ENCODE measurements at places on chromosomes 5 and 9. TPM values are rescaled to one million over a fixed set of nuclear protein-coding genes. Genes with fewer than 3 reads are reported as not detected.
A peak's percentile ranks its signal among the peaks of the same experiment; 100 is the strongest.

Gene PCDH12
- total RNA-seq, result 0.17 TPM

Gene MEIKIN
- not detected for total RNA-seq

Gene ZBTB34
- total RNA-seq, result 15.9 TPM

Gene SYK
- 5.6 TPM for total RNA-seq

Gene CBY3
- 1.4 TPM for total RNA-seq

Gene IRGM
- total RNA-seq, result not detected

Gene HTR4
- not detected for total RNA-seq

Gene SH3GL2
- total RNA-seq, result 4.9 TPM

Gene RAB3C
- total RNA-seq, result 18.3 TPM

DNA sequence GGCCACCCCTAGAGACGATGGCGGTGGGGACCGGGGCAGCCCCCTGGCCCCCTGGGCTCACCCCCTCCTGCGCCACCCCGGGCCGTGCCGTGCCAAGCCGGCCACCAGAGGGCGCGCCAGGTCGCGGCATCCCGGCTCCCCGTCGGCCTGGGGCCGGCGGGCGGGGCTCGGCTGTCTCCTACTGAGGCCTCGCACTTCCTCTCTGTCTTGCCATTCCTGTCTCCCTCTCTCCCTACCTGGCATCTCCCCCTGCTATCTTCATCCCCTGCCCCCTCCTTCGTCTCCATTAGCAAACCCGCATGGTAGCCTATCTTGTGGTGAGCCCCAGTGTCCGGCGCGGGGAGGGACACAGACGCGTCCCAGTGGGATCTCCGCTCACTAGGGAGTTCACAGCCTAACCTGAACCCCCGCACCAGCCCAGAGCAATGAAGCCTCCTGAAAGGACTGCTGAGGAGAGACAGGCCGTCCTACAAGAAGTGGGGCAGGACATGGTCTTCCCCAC is 29.8 kb upstream of the FABP6 start:
- no peak overlapping the region for H3K27ac ChIP-seq
- H3K4me3 ChIP-seq, result peak overlapping the region; percentile 5
- peaks cover 15% of the 10 kb centered on the region for H3K4me1 ChIP-seq
- no peaks in the 10 kb centered on the region for H3K27me3 ChIP-seq
- no peaks in the 10 kb centered on the region for H3K36me3 ChIP-seq

- no peak overlapping the region for H3K4me3 ChIP-seq
- no peak for DNase-seq
- no peaks in the 10 kb centered on the region for H3K27me3 ChIP-seq
- H3K27ac ChIP-seq, result no peak overlapping the region
- no peaks in the 10 kb centered on the region for H3K4me1 ChIP-seq
Observed at GRCh38 chr5:54845567-54845941, 139.8 kb downstream of the ESM1 start.

DNA sequence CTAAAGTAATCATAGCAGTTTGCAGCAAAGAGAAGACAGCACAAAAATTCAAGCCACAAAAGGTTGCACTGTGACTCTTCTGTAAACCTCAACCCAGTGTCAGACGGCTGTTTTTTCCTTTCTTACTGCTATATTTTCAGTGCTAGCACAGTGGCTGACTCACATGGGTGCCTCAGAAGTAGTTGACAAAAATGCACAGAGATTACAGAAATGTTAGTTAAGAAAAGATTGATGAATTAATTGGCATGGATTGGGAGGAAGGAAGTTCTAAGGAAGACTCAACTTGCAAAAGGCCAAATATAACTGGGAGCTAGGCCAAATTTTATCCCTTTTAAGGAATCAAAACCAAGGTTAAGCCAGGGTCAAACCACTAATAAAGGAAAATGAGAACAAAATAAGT is 43.7 kb upstream of the ITGA1 start:
- no peaks in the 10 kb centered on the region for H3K36me3 ChIP-seq
- DNase-seq, result no peak
- no peak overlapping the region for H3K27ac ChIP-seq
- H3K4me3 ChIP-seq, result no peak overlapping the region
- no peaks in the 10 kb centered on the region for H3K27me3 ChIP-seq

DNA sequence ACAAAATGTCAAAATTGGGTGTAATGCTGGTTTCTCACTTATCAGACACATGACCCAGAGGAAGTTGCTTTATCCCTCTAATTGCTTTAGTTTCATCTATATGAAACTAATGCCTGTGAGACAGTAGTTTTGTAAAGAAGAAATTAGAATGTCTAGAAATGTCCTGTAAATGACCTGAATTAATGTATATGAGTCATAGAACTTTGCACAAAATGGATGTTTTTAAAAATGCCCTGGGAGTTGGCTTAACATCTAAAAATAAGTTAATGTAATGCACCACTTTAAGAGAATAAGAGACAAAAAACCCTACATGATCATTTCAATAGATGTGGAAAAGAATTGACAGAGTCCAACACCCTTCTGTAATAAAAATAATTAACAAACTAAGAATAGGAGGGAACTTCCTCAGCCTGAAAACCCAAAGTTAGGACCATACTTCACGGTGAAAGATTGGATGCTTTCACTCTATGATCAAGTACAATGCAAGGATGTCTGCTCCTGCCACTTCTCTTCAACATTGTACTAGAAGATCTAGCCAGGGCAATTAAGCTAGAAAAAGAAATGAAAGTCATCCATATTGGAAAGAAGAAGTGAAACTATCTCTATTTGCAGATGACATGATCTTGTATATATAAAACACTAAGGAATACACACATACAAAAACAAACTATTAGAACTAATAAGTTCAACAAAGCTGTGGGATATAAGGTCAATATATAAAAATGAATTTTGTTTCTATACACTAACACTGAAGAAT is 117.9 kb downstream of the MELK start:
- H3K36me3 ChIP-seq, result no peaks in the 10 kb centered on the region
- no peaks in the 10 kb centered on the region for H3K4me1 ChIP-seq
- DNase-seq, result no peak
- no peaks in the 10 kb centered on the region for H3K27me3 ChIP-seq
- H3K4me3 ChIP-seq, result no peak overlapping the region
- no peak overlapping the region for H3K27ac ChIP-seq

DNA sequence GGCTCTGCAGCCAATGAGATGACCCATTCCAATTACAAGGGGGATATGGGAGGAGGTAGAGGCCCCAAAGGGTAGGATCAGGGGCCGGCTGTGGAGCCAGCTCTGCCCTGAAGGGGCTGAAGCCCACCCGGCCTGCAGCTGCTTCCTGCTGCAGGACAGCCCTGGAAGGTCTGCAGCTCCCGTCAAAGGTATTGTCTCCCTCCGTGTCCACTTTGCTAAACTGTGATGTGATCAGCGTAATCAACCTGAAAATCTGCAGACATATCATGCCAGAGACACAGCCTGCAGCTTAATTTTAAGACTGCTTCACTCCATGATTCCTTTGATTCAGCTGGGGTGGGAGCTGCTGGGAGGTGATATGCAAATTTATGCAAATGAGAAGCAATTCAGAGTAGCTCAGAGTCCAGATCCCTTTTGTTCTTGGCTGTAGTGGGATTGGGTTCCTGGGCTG is 90.7 kb downstream of the GADD45G start:
- H3K4me3 ChIP-seq, result peak overlapping the region; percentile 9
- H3K27me3 ChIP-seq, result no peaks in the 10 kb centered on the region
- no peak for DNase-seq
- no peak overlapping the region for H3K27ac ChIP-seq

- H3K27me3 ChIP-seq, result no peaks in the 10 kb centered on the region
- no peak for DNase-seq
- H3K27ac ChIP-seq, result no peak overlapping the region
- no peaks in the 10 kb centered on the region for H3K36me3 ChIP-seq
- peaks cover 11% of the 10 kb centered on the region for H3K4me1 ChIP-seq
Observed at GRCh38 chr5:79499640-79500273, 14.2 kb downstream of the HOMER1 start.

- no peaks in the 10 kb centered on the region for H3K36me3 ChIP-seq
- no peak overlapping the region for H3K27ac ChIP-seq
- H3K4me3 ChIP-seq, result no peak overlapping the region
- peaks cover 2% of the 10 kb centered on the region for H3K4me1 ChIP-seq
Observed at GRCh38 chr5:107570805-107571531, 99.8 kb downstream of the EFNA5 start.

DNA sequence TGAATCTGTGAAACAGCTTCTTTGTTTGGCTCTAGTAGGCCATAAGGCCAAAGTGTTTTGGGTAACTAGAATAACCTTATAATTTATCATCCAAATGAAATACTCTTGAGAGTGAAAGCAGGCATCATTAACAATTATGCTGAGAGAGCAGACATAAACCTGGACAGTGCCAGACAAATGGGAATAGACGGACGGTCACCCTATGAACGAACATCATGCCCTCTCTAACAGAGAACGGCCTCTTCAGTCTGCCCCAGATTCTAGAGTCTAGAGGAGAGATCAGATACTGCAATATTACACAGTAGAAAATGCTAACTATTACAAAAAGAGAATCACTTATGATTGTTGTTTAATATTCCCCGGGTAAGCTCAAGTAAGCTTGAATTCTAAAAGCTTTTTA is 68.5 kb downstream of the APBA1 start:
- H3K27ac ChIP-seq, result no peak overlapping the region
- no peak for DNase-seq
- H3K4me3 ChIP-seq, result no peak overlapping the region
- no peaks in the 10 kb centered on the region for H3K27me3 ChIP-seq
- no peaks in the 10 kb centered on the region for H3K4me1 ChIP-seq
- no peaks in the 10 kb centered on the region for H3K36me3 ChIP-seq

- no peak for DNase-seq
- H3K4me1 ChIP-seq, result no peaks in the 10 kb centered on the region
- H3K4me3 ChIP-seq, result no peak overlapping the region
- no peaks in the 10 kb centered on the region for H3K36me3 ChIP-seq
- H3K27me3 ChIP-seq, result peaks cover 2% of the 10 kb centered on the region
Observed at GRCh38 chr5:82332886-82333615, 54.9 kb upstream of the RPS23 start.

GRCh38 chr9:14087576-14087975 is 226.4 kb downstream of the NFIB start:
- no peak for DNase-seq
- H3K4me1 ChIP-seq, result peaks cover 3% of the 10 kb centered on the region

DNA sequence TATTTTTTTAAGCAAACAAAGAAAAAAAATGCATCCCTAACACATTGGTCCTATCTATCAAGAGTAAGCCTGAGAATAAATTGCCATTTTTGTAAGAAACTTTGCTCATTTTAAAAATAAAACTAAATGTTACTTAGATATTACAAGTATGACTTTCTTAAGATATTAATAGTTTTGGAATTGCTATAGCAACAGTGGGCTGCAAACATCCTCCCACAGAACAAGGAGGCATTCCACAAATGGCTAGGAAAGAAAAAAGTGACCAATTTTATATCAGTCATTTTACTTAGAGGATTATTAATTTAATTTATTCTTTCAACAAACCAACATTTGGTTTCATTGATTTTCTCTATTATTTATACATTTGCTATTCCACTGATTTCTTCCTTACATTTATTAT is 63.7 kb downstream of the LURAP1L start:
- DNase-seq, result no peak
- H3K27me3 ChIP-seq, result no peaks in the 10 kb centered on the region
- no peak overlapping the region for H3K27ac ChIP-seq
- no peaks in the 10 kb centered on the region for H3K4me1 ChIP-seq
- no peaks in the 10 kb centered on the region for H3K36me3 ChIP-seq
- H3K4me3 ChIP-seq, result no peak overlapping the region

DNA sequence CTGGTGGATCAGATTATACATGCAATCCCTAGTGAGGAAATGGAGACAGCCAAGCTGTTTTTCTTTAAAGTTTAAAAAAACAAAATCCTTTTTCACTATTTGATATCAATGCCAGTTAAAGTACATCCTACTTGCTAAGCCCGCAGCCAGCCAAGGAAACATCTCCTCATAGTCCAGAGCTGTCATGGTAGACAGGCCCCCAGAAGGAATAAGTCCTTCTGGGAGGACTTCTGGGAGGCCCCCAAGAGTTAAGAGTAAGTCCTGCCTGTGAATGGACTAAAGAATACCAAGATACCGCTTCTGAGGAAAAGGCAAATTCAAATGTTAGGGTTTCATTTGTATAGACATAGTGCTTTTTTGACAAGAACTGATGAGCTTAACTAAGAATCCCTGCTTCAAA is 38.3 kb downstream of the MOCS2 start:
- H3K27ac ChIP-seq, result no peak overlapping the region
- no peaks in the 10 kb centered on the region for H3K4me1 ChIP-seq
- H3K4me3 ChIP-seq, result no peak overlapping the region
- H3K27me3 ChIP-seq, result no peaks in the 10 kb centered on the region
- H3K36me3 ChIP-seq, result peaks cover 6% of the 10 kb centered on the region

DNA sequence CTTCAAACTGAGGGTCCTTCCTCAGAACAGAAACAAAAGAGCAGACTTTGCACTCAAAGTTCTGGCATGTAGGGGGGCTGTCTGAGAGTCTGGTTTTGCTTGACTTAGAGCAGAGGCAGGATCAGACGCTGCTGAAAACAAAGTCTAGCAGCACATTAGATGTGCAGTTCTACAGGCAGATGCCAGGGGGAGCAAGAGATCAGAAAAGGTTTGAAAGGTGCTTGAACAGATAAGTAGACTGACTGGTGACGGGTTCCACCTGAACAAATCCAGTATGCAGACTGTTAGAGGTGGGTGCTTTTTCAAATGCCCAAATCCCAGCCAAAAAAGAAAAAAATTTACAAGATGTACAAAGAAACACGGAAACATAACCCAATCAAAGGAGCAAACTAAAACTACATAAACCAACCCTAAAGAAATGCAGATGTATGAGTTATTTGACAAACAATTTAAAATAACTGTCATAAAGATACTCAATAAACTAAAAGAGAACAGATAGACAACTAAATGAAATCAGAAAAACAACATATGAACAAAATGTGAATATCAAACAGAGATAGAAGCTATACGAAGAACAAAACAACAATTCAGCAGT is 194.7 kb upstream of the FREM1 start:
- peak; percentile 53 for DNase-seq
- H3K27ac ChIP-seq, result no peak overlapping the region
- no peaks in the 10 kb centered on the region for H3K4me1 ChIP-seq
- H3K27me3 ChIP-seq, result no peaks in the 10 kb centered on the region

GRCh38 chr9:94980947-94981722 is 254.6 kb downstream of the AOPEP start:
- H3K27me3 ChIP-seq, result no peaks in the 10 kb centered on the region
- DNase-seq, result no peak
- H3K36me3 ChIP-seq, result no peaks in the 10 kb centered on the region
- no peak overlapping the region for H3K4me3 ChIP-seq

DNA sequence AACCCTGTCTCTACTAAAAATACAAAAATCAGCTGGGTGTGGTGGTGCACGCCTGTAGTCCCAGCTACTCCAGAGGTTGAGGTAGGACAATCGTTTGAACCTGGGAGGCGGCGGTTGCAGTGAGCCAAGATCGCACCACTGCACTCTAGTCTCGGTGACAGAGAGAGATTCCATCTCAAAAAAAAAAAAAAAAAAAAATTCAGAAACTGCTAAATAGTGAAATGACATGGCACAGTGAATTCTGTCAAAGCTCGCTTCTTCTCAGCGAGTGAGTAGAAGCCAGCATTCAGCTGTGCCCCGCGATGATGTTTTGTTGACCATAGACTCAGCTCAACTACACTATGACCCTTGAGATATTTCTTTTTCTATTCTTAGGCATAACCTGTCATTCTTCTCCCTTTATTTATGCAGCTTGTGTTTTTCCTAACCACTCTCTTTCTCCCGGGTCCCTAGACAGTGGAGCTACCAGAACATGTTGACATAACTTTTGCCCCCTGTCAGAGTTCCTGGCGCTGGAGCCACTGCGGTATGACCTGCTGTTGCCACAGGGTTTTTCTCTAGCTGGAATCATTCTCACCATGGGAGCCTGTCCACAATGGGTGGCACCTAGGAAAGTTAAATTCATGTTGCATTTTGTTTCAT is 13.5 kb upstream of the IQGAP2 start:
- no peaks in the 10 kb centered on the region for H3K4me1 ChIP-seq
- no peak overlapping the region for H3K27ac ChIP-seq
- DNase-seq, result no peak

GRCh38 chr5:172347496-172348052 is 64.0 kb upstream of the UBTD2 start:
- peaks cover 44% of the 10 kb centered on the region for H3K36me3 ChIP-seq
- no peak overlapping the region for H3K27ac ChIP-seq
- H3K4me3 ChIP-seq, result no peak overlapping the region

All from H1 (cell line).